ENCODE measurements at places on chromosomes 12 and 14.

GRCh38 chr14:58641509-58641908, 3.7 kb downstream of the DACT1 start:
- DNase-seq, result no peak

DNA sequence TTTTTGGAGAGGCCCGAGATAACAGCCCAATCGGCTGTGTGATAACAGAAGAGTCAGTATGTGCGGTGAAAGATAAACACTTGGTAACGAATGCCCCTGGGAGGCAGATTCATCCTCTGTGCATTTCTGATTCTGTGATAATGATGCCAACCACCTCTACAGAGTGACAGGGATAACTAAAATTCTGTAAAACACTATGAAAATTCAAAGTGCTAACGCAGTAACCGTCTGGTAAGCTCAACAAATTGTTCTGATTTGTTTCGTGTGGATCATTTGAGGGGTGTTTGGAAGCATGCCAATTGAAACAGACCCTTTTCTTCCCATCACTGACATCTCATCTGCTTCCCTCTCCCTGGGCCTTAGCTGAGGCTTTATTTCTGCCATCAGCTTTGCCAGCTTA, 76.3 kb downstream of the ESR2 start:
- DNase-seq, result no peak

- no peak for DNase-seq
Measured at GRCh38 chr12:60052483-60052882, 456.7 kb downstream of the SLC16A7 start.

DNA sequence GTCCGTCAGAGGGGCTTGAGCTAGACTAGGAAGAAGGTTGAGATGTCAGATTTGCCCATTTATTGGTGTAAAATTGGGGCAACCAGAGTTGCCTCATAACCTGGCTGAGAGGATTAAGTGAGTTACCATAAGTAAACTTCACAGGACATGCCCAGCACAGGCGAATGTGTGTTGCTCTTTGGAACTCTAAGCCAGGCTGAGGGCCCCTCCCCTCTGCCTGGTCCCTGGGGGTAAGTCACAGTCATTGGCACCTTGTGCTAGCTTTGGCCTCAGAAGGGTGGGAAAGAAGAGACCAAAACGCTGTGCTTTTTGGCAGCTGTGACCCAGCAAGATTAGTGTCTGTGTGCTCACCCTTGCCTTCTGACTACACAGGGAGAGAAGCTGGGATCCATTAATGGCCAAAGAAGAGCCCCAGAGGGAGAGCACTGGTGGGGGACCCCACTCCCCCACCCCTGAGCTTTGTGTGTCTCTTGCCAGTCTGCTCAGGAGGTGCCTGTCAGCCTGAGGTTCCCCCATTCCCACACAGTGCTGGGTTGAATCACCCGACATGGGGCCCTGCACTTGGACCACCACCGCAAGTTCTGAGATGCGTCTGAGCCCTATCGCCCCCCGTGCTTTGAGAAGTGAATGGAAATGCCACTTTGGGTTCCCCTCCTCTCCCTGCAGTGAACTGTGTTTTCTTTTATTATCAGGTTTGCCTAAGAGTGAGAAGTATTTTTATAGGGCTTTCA, 74.1 kb downstream of the CACNA1C start:
- DNase-seq, result no peak
